ENCODE measurements at places on chromosomes 2 and 18.

DNA sequence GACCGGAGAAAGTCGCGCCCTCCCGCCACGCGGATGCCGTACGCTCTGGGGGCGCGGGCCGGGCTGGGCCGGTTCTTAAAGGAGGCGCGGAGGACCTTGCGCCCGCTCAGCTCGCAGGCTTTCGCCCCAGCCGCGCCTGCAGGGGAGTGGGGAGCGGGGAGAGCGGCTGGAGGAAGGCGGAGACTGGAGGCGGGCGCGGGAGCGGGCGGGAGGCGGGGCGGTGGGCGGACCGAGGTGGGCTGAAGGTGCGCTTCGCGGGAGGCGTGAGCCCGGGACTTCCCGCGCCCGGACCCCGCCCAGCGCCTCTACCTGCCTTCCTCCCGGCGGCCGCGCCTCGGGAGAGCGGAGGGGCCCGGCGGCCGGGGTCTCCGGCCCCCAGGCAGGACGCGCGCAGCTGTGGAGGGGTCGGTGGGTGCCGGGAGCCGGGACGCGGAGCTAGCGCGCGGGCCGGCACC is at the start of gene ADRA2B:
Gene ADRA2B (minus strand): TSS at position 148 of the 455 bp plus-strand sequence. CDS start 422 bp downstream, outside the sequence.
- peak; percentile 77 for DNase-seq

- DNase-seq, result no peak
These were observed 6.5 kb downstream of the GKN1 start for GRCh38 chr2:68980956-68981355.

GRCh38 chr18:53408271-53408670 is 816.2 kb downstream of the MBD2 start:
- no peak for DNase-seq

DNA sequence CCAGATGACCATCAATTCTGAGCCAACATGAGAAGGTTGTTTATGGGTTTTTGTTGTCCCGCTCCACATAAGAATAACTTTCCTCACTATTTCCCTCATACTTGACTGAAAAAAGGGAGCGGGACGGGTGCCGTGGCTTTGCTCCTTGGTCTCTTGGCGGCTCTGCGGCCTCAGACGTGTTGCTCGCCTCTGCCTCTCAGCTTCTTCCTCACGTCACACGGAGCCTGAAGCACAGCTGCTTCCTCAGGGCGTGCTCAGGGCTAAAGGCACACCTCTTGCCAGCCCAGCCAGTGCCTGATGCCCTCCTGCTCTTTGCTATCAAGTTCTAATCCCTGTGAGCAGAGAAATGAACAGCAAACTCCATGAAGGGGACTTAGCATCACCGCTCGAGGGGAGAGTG is 17.9 kb upstream of the ID2 start:
- no peak for DNase-seq

GRCh38 chr2:120210270-120210693 is 12.9 kb downstream of the TMEM185B start:
- no peak for DNase-seq

GRCh38 chr2:134074619-134075018 is 179.3 kb upstream of the MGAT5 start:
- DNase-seq, result no peak

GRCh38 chr18:7980136-7980535 is 413.0 kb downstream of the PTPRM start:
- no peak for DNase-seq

- DNase-seq, result no peak
These were observed 42.2 kb upstream of the RTN4 start for GRCh38 chr2:55092439-55092838.

DNA sequence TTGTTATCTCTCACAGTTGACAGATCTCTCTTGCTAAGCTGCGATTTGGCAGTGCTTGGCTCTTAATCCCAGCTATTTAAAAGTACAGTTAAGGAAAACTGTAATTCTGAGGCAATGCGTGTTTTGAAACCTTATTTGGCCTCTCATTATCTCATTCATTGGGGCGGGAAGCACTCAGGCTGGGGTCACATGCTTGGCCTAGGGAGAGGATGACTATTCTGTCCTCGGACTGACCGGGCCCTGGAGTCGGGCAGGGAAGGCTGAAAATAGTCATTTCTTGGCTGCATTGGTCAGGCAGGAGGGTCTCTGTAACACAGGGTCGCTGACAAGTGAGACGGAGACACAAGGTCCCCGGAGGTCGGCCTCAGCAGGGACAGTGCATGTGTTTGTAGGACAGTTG is 20.2 kb upstream of the EMILIN2 start:
- DNase-seq, result no peak

GRCh38 chr2:204479557-204479956 is 65.7 kb upstream of the PARD3B start:
- no peak for DNase-seq

DNA sequence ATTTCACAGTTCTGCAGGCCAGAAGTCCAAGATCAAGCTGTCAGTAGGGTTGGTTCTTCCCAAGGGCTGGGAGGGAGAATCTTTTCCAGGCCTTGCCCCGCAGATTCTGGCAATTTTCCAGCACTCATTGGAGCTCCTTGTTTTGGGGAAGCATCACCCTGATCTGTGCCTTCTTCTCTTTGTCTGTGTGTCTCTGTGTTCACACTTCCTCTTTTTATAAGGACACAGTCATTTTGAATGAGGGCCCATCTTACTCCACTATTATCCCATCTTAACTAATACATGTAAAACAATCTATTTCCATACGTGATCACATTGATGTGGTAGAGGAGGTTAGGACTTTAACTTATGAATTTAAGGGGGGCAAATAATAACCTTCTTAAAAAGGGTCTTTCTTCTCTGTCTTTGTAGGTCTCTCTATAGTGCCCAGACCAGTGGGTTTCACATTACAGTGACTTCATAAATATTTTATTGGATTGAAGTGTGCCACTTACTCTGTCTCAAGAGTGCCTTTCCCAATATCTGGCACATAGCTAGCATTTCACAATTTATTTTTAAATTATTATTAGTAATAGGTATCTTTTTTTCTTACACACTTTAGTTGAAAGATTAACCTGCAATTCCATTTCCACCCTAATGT is 68.9 kb upstream of the CBLN2 start:
- no peak for DNase-seq

DNA sequence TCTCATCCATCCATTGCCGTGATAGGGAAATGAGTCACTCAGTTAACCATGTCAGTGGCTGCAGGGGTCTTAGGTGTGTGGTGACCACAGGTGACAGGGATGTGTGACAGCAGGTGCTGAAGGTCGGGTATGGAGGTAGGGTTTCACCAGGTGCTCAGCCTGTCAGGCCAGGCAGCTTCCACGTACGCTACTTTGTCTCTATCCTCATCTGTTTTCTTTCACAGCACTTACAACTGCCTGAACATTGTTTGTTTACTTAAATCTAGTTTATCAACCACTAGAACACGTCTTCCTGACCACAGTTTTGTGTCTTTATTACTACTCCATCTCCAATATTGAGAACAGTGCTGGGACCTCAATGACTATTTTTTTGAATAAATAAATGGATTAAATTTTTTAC is 11.4 kb upstream of the UXS1 start:
- DNase-seq, result no peak

- no peak for DNase-seq
These were observed 88.8 kb downstream of the VWA3B start for GRCh38 chr2:98175811-98176210.

GRCh38 chr2:127701193-127701650 is at the start of gene SFT2D3:
SFT2D3 (plus strand) TSS chr2:127701497; CDS start chr2:127701529, 32 bp downstream.
- DNase-seq, result peak; percentile 83

DNA sequence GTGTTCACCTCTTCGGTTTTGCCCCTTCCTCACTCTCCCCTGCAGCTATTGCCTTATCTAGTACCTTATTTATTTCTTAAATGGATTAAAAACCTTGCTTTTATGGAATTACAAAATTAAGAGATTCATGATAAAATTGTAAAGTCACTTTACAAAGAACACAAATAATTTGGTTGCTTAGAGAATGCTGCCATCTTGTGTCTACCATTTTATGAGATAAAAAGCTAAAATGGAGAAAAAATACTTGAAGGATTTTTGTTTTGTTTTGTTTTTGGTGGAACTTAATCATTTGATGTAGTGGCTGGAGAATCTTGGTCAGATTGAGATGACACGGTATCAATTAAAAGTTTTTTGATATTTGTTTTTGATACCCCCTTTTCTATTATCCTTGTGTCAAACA is 69.6 kb downstream of the R3HDM1 start:
- DNase-seq, result no peak

DNA sequence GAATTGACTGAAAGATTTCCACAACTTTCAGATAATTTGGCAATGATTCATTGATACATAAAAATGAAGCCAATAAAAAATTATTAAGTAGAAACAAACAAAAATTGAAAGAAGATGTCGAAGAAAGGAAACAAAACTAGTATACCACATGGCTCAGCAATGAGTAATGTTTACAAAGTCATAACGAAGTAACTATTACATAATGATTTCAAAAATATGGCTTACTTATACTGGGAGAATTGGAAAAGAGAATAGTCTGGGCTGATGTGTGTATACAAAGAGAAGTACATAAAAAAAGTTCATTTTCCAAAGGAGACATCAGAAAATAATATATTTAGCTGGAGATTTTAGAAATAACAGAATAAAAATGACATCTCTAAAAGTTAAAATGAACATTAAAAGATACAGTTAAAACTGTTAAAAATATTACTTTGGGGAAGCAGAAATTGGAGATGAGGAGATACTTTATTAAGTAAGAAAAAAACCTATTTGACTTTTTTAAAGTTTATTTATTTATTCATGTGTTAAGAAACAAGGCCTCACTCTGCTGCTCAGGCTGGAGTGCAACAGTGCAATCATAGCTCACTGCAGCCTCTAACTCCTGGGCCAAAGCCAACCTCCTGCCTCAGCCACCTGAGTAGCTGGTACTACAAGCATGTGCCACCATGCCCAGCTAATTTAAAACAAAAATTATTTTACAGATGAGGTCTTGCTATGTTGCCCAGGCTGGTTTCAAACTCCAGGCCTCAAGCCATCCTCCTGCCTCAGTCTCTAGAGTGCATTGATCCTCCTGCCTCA is 409.7 kb upstream of the PIK3C3 start:
- DNase-seq, result no peak

DNA sequence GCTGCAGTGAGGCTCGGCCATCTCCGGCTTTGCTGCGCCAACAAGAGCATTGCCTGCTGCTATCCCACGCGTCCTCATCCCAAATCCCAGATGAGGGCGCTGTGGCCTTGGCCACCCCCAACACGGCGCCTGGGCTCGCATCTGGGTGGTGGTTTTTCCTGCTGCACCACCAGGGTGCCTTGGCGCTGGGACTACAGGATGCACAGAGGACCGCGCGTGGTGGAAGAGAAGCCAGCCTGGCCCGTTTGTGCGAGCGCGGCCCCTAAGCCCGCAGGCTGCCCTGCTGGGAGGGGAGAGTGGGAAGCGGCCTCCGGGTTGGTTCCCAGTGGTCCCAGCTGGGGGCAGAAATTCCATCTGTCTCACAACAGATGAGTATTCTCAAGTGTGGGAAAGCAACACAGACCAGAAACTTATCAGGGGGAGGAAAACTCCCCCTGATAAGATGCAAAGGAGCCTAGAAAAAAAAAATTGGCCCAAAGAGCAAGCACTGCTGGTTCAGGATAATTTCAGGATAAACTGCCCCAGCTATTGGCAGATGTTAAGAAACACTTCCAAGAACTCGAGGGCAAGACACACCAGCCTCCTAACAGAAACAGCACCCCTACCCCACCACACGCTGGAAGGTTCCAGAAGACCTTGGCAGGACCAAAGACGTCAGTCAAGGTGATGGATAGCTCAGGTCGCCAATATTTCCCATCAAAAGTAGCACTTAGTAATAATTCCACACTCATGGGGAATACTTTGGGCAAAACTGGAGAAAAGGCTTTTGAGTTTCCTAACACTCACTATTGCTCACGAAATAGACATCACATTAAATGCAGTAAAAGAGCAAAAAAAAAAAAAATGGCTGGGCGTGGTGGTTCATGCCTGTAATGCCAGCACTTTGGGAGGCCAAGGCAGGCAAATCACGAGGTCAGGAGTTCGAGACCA is 152.1 kb downstream of the PXDN start:
- DNase-seq, result no peak

DNA sequence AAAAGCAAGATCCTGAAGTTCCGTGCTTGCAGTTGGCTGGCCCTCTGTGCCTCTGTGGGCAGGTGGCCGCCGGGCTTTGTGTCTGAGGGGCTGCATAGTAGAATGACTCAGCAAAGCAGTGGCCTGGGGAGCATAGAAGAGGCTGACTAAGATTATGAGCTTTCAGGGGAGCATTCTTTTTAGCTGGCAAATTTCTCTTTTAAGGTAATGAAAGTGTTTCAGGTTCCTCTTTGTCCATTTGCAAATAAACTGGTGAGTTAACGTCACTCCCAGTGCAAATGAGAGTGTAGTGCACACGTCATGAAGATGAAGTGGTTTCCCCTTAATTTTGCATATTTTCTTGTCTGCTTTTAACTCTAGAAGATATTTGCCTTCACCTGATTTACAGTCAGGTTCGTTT is 98.6 kb downstream of the BCL2L11 start:
- no peak for DNase-seq

DNA sequence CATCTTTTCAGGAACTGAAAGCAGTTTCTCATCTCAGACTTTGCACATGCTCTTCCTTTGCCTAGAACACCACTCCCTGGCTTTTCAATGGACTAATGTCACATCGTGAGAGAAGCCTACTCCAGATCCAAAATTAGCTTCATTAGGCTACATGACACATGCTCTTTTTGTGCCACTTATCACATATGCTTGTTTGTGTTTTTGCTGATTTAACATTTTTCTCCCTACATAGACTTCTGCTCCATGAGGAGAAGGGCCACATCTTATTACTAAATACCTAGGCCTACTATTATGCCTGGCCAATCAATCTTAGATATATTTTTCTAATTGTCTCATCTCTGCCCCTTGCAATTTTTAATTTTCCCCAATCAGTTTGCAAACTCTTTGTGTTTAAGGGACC is 186.4 kb upstream of the LHCGR start:
- DNase-seq, result no peak

Data from stimulated activated CD4-positive, alpha-beta T cell treated with anti-CD3 and anti-CD28 coated beads, Interleukin-1b, Interleukin-23, amount 100 ng/mL, for 24 hours (primary cell).